Left colon (tissue), 2 donors: ENCODE measurements at places on chromosomes 4 and X. TPM values are rescaled to one million over a fixed set of nuclear protein-coding genes. Genes with fewer than 3 reads are reported as not detected.

ENAM gene
- not detected for total RNA-seq

TIMM8A gene
- 13.0 TPM for total RNA-seq

FHIP1A gene
- total RNA-seq = 33.6 TPM

GAGE12H gene
- not detected for total RNA-seq

CLIC2 gene
- total RNA-seq = 6.7 TPM

GPAT3 gene
- 27.0 TPM for total RNA-seq

SMIM10 gene
- total RNA-seq = 0.85 TPM

MAGEA1 gene
- total RNA-seq = not detected

SLC4A4 gene
- 164 TPM for total RNA-seq

PGAM4 gene
- total RNA-seq = not detected

NAP1L3 gene
- 0.43 TPM for total RNA-seq

STK32B gene
- 0.78 TPM for total RNA-seq

GPM6B gene
- 1.9 TPM for total RNA-seq

NEUROG2 gene
- not detected for total RNA-seq
